ENCODE measurements at places on chromosomes 4 and X.
A peak's percentile ranks its signal among the peaks of the same experiment; 100 is the strongest.

- no peak for DNase-seq
- no peaks in the 10 kb centered on the region for H3K4me1 ChIP-seq
- no peak overlapping the region for H3K4me3 ChIP-seq
- no peaks in the 10 kb centered on the region for H3K27me3 ChIP-seq
- H3K36me3 ChIP-seq: no peaks in the 10 kb centered on the region
Measured at GRCh38 chr4:36206603-36207311, 37.6 kb downstream of the ARAP2 start.

DNA sequence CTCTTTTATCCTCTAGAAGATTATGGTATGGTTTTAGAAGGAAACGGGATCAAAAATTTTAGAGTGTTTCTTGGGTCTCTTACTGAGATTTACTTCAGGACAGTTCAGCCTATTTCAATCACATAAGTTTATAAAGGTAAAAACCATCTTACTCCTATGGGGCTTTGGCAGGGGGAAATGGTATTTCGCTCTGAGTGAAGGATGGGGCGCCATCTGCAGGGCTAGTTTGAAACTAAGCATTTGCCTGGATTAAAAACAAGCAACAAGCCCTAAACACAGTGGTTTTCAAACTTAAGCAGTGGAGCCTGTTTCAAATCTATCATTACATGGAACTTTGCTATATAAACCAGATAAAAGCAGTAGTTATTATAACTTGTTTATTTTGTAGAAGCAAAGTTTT, 361.5 kb upstream of the FMR1 start:
- H3K36me3 ChIP-seq: no peaks in the 10 kb centered on the region
- peak; percentile 3 for DNase-seq
- no peaks in the 10 kb centered on the region for H3K27me3 ChIP-seq
- H3K27ac ChIP-seq: no peak overlapping the region

DNA sequence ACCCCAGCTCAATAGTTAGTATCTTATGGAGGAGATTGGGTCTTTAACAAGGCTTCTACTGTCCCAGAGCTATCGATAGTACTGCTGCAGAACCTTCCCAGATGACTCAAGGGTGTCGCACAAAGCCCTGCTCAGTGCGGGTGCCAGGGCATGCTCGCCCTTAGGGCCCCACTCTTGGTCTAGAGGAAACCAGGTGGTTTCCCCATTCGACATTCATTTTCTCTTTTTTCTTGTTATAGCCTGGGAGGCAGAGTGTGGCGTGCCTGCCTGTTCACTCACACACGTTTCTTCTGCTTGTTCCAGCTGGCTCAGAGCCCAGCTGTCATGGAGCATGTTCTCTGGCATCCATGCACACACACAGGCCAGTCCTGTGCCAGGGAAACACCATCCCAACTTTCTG, 144.5 kb downstream of the SMIM20 start:
- H3K36me3 ChIP-seq: no peaks in the 10 kb centered on the region
- H3K27ac ChIP-seq: no peak overlapping the region
- H3K27me3 ChIP-seq: peaks cover 16% of the 10 kb centered on the region
- no peak overlapping the region for H3K4me3 ChIP-seq

DNA sequence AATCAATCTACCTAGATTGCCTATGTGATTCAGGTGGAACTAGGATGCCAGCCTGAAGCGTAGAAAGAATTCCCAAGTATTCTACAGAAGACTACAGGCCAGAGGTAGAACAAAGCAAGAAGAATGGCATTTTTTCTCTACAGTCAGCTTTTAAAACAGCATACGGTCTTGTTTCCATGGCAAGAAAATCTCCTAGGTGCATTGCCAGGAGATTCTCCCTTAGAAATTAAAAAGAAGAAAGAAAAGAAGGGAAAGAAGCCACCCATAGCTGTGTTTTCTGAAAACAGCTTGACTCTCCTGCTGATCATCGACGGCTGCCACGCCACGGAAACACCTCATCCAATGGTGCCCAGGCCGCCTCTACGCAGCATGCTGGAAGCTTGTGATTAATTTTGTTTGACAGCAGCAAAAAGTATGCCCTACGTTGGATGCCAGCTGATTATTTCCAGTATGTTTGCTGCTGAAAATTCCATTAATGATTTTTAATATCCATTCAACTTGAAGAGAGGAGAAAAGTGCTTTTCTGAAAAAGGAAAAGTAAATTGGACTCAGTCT, 24.1 kb downstream of the ANK2 start:
- H3K27ac ChIP-seq: no peak overlapping the region
- no peak for DNase-seq
- no peaks in the 10 kb centered on the region for H3K27me3 ChIP-seq

- no peak overlapping the region for H3K27ac ChIP-seq
- no peaks in the 10 kb centered on the region for H3K4me1 ChIP-seq
- DNase-seq: no peak
- no peak overlapping the region for H3K4me3 ChIP-seq
Measured at GRCh38 chr4:143294310-143294709, 42.4 kb upstream of the GAB1 start.

- no peak overlapping the region for H3K27ac ChIP-seq
- H3K4me1 ChIP-seq: no peaks in the 10 kb centered on the region
- no peak for DNase-seq
Measured at GRCh38 chr4:80918004-80918403, 112.5 kb upstream of the BMP3 start.

DNA sequence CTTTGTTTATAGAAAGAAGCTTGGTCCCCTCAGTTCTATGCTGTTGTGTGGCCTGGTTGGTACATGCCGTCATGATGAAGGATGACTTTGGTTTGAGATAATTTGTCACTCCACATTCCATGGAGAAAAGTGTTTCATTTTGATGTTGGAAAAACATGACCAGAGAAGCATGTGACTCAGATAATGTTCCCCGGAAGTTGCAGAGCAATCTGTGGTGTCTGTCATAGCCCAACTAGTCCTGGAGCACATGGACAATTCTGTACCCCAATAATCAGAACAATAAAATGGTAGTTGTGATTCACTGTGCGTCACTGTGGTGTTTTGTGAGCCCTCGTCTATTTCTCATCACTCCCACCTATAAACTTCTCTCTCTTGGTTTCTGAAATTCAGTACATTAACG, 85.1 kb downstream of the PDK3 start:
- peaks cover 2% of the 10 kb centered on the region for H3K27me3 ChIP-seq
- no peaks in the 10 kb centered on the region for H3K36me3 ChIP-seq
- H3K27ac ChIP-seq: no peak overlapping the region
- DNase-seq: no peak
- no peak overlapping the region for H3K4me3 ChIP-seq
- no peaks in the 10 kb centered on the region for H3K4me1 ChIP-seq

- H3K27ac ChIP-seq: no peak overlapping the region
- no peaks in the 10 kb centered on the region for H3K36me3 ChIP-seq
- no peaks in the 10 kb centered on the region for H3K27me3 ChIP-seq
- H3K4me3 ChIP-seq: no peak overlapping the region
- no peaks in the 10 kb centered on the region for H3K4me1 ChIP-seq
Measured at GRCh38 chr4:36142504-36142903, 101.8 kb downstream of the ARAP2 start.

DNA sequence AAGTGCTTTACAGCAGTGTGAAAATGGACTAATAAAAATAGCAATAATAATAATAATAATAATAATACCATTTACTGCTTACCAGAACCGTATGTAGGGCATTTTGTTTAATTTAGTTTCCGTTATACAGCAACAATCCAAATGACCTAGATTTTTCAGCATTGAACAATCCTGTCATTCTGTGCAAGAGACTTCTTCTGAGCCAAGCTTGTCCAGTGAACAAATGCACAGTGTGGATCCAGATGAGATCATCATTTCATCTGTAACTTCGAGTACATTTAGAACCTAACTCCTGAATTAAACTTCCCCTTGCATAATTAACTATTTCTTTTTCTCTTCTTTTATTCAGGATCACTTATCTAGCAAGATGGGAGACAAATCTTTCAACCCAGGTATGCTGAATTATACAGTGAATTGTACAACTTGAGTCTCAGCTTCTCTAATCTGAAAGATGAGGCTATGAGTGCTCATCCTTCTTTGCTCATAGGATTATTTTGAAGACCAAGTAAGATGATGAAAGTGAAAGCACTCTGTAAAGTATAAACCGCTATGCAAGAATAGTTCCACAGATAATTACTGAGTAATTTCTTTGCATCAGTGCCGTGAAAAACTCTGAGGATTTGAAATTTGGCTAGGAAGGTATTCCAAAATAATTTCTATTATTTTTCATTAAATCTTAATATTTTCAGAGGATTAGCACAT, 6.6 kb downstream of the CLNK start:
- DNase-seq: no peak
- no peak overlapping the region for H3K27ac ChIP-seq
- H3K4me3 ChIP-seq: no peak overlapping the region
- no peaks in the 10 kb centered on the region for H3K4me1 ChIP-seq
- no peaks in the 10 kb centered on the region for H3K27me3 ChIP-seq

GRCh38 chr4:55438314-55438713, 42.6 kb downstream of the TMEM165 start:
- DNase-seq: no peak
- H3K27me3 ChIP-seq: no peaks in the 10 kb centered on the region
- peaks cover 9% of the 10 kb centered on the region for H3K4me1 ChIP-seq
- H3K4me3 ChIP-seq: no peak overlapping the region
- no peak overlapping the region for H3K27ac ChIP-seq
- peaks cover 82% of the 10 kb centered on the region for H3K36me3 ChIP-seq

- no peaks in the 10 kb centered on the region for H3K27me3 ChIP-seq
- H3K4me1 ChIP-seq: no peaks in the 10 kb centered on the region
- no peaks in the 10 kb centered on the region for H3K36me3 ChIP-seq
- H3K27ac ChIP-seq: no peak within 1 kb of the TSS
Measured at GRCh38 chr4:120922381-120923206, at the start of gene PRDM5. Gene PRDM5, minus strand, starts transcription at chr4:120922726. Its CDS starts 118 bp downstream, at chr4:120922608.

- H3K36me3 ChIP-seq: no peaks in the 10 kb centered on the region
- H3K27me3 ChIP-seq: no peaks in the 10 kb centered on the region
- DNase-seq: no peak
- H3K4me3 ChIP-seq: no peak overlapping the region
Measured at GRCh38 chrX:19212037-19212436, 89.8 kb upstream of the ADGRG2 start.

GRCh38 chr4:15882675-15883086, 55.9 kb downstream of the FGFBP1 start:
- H3K27me3 ChIP-seq: no peaks in the 10 kb centered on the region
- no peaks in the 10 kb centered on the region for H3K4me1 ChIP-seq
- H3K36me3 ChIP-seq: no peaks in the 10 kb centered on the region
- H3K27ac ChIP-seq: no peak overlapping the region

All from K562 (cell line).